ENCODE measurements at places on chromosomes 5 and 9.
A peak's percentile ranks its signal among the peaks of the same experiment; 100 is the strongest.

DNA sequence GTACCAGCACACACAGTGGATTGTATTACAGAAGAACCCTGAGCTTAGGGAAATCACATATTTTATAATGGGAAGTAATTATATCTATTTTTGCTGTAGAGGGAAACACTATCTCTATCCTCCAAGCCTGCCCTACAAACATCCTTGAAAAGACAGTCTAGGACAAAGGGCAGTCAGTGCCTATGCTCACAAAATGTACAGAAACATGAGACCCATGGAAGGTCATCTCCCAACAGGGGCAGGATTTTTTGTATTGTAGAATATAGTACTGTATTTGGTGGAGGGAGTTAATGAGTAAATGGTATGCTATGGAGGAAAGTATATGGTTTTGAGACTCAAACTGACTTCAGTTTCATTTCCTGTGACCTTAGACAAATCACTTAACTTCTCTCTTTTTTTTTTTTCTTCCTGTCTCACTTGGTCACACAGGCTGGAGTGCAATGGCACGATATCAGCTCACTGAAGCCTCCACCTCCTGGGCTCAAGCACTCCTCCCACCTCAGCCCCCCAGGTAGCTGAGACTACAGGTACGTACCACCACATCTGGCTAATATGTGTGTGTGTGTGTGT, 5.8 kb upstream of the RAB14 start:
- H3K36me3 ChIP-seq = no peaks in the 10 kb centered on the region
- H3K4me1 ChIP-seq = peaks cover under 1% of the 10 kb centered on the region
- no peak overlapping the region for H3K4me3 ChIP-seq
- H3K27ac ChIP-seq = no peak overlapping the region
- DNase-seq = no peak
- H3K27me3 ChIP-seq = no peaks in the 10 kb centered on the region

- H3K4me1 ChIP-seq = peaks cover 2% of the 10 kb centered on the region
- H3K27ac ChIP-seq = peak overlapping the region; percentile 14
- no peaks in the 10 kb centered on the region for H3K36me3 ChIP-seq
- no peaks in the 10 kb centered on the region for H3K27me3 ChIP-seq
- H3K4me3 ChIP-seq = no peak overlapping the region
Measured at GRCh38 chr9:117093891-117094844, 320.7 kb downstream of the ASTN2 start.

DNA sequence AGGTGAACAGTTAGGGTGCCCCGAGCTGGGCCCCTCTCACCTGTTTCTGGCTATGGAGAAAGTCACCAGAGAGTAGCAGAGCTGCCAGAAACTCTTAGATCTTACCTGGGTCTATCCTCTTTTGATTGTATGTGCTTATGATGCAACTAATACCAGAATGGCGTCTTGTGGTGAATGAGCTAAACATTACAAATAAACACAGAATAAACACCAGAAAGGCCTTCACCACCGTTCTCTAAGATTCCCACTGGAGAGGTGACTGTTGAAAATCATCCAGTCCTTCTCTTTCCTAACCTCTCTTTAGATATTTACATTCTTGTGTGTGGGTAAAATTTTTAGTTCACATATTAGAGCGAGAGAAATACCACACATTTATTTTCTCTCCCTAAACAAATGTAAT, 241.7 kb upstream of the GAS1 start:
- no peak overlapping the region for H3K4me3 ChIP-seq
- no peaks in the 10 kb centered on the region for H3K36me3 ChIP-seq
- H3K4me1 ChIP-seq = peaks cover 18% of the 10 kb centered on the region
- peak; percentile 81 for DNase-seq
- no peak overlapping the region for H3K27ac ChIP-seq

- H3K27me3 ChIP-seq = no peaks in the 10 kb centered on the region
- H3K4me1 ChIP-seq = peaks cover 5% of the 10 kb centered on the region
- H3K4me3 ChIP-seq = no peak overlapping the region
- H3K27ac ChIP-seq = no peak overlapping the region
- DNase-seq = no peak
Measured at GRCh38 chr5:93188876-93189485, 392.0 kb downstream of the NR2F1-AS1 start.

All from IMR-90 (cell line).